ENCODE measurements at places on chromosomes 3 and 15.
A peak's percentile ranks its signal among the peaks of the same experiment; 100 is the strongest.

DNA sequence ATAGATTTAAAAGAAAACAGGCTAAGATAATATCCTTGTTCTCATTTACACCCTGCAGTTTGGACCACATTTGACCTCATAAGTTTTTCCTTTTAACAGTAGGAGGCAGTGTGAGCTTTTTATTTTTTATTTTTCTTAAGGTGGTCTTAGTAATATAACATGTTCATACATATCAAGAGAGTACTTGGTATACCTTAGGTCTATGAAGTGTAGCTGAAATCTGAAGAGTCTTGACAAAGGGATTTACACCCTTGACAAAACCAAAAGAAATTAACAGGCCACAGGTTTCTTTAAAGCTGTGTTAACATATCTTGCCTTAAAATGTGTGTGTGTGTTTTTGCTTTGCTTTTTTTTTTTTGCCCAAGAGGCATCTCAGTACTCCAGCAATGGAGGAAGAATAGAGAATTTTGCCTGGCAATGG, 3.2 kb downstream of the RAP2B start:
- peak; percentile 62 for DNase-seq

DNA sequence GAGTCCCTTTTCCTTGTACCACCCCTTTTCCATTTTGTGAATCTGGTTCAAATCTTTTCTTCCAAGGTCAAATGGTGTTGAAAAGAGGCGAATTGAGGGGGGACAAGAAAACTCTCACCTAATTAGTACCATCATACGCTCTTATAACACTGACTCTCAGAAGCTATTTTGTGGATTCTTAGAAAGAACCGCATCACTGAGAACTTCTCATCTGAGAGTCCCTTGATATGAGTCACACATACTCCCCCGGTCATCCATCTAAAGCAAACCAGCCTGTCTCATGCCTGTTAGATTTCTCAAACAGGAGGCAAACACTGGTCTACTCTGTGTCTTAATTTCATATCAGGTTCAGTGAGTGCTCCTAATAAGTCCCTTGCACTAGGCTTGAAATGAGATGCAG, 76.5 kb upstream of the SPRED1 start:
- peak; percentile 4 for DNase-seq

DNA sequence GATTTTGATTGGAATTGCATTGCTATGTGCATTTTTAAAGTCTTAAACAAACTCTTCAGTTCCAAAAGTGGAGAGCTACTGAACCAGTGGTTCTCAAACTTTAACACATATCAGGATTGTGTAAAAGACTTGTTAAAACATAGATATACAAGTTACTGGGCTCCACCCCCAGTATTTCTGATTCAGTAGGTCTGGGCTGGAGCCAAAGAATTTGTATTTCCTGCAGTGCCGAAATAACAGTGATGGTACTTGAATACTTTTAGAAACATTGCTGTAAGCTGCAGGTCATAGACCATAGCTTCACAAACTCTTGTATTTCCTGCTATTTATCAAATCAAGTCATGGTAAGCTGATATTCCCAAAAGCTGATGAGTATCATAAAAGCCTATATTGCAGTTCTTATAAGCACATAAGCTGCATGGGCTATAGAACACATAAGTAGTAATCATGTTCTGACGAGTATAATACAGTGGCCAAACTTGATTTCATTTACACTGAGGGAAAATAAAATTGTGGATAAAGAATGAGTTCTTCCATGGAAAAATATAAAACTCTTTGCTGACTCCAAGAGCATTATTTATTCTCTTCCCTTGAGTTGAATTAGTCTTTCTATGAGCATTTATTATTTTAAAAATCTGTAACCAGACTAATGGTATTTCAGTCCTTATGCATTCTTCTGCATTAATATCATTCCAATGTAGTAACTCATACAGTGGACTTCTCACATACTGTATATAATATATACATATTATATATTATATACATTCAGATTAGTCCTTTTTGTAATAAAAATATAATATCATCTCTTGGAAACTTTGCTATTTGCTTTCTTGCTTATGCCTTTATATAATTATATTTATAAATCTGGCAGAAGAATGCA, 550.5 kb upstream of the AGTR1 start:
- DNase-seq = no peak

DNA sequence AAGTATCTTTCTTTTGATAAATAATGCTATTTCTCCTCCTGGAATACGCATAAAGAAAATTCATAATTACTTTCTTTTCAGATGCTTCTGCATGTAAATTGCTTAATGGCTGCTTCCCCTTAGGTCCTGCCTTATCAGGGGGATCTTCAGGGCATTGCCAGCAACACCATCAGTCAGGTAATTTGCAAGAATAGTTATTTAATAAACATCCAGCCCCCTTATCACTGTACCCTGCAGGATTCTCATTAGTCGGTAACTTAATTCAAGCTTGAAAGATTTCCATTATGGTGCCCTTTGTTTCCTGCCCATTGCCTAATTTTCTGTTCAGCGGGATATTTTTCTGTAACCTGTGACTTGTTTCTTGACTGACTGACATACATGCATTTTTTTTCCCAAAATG, 414.5 kb downstream of the MFSD1 start:
- no peak for DNase-seq

GRCh38 chr3:13009132-13009945, 63.9 kb downstream of the IQSEC1 start:
- peak; percentile 97 for DNase-seq

DNA sequence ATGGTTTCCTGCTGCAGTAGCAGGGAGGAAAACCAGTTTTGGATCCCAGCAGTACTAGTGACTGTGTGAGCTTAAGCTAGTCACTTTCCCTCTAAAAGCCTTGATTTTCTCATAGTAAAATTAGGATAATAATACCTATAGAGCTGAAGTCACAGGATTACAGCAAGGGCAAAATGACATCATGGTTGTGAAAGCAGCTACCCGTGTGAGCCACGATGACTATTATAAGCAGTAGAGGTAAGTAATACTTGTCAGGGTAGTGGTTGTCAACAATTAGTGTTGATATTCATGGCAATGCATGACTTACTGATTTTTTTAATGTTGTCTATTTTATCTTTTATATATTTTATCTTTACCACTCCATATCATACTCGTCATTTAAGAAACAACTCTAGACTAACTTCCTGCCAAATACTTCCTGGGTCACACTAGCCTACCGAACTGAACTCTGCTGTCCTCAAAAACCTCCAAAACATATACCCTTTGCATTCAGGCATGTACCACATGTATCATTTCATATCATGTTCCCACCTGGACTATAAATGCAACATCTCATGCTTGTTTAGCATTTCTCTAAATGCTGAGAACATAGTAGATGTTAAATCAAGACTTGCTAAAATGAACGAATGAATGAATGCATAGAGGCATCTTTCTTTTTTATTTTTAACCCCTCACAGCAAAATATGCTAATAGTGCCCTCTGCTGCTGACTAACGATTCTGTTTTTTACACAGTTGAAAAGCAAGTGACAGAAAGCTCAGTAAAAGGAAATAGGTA, 172.6 kb downstream of the P3H2 start:
- DNase-seq = peak; percentile 24

DNA sequence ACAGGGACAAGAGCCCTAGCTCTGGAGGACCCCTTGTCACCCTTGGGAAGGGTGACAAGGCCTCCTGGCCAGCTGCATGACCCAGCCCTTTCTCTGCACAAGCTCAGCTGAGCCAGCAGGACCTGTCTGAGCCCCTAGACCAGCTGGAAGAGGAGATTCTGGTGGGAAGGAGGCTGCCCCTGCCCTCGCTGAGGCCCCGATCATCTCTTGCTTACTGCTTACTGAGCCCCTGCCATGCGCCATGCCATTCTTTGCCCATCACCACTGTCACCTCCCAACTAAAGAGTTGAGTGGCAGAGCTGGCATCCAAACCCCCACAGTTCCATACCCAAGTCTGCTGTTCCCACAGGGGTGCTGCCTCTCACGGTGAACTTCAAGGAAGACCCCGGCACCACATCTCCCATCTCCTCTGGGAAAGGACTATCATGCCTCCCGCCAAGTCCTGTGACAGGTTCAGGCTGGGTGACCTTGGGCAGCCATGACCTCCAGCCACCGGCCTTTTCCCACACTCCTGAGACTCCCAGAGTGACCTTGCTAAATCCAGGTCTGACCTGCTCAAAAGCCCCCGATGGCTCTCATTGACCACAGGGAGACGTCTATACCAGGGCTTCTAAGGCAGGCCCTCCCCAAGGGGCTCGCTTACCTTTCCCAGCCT, 34.0 kb downstream of the ACSBG1 start:
- no peak for DNase-seq
